ENCODE measurements at places on chromosomes 4 and X.

GRCh38 chr4:157779081-157779480, 393.7 kb downstream of the GASK1B start:
- no peak for DNase-seq

- DNase-seq = no peak
Observed at GRCh38 chrX:12892716-12893115, 13.7 kb upstream of the TLR8 start.

- DNase-seq = no peak
Observed at GRCh38 chr4:115548123-115548522, 434.7 kb upstream of the NDST4 start.

GRCh38 chrX:141279476-141279875, 37.2 kb upstream of the SPANXC start:
- DNase-seq = no peak

DNA sequence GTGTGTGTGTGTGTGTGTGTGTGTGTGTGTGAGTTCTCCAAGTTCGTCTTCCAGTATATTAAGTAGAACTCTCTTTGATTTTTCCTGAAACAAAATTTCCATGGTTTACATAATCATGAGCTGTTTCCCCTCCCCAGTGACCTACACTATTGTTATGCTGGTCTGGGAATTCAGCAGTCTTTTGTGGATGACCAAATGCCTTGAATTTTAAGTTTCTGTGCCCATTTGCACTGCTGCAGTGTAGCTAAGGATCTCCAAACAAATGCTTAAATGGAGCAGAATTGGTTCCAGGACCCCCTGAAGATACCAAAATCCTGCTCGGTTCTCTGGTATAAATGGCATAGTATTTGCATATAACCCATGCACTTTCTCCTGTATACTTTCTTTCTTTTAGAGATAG, 77.2 kb upstream of the SLC34A2 start:
- DNase-seq = no peak

DNA sequence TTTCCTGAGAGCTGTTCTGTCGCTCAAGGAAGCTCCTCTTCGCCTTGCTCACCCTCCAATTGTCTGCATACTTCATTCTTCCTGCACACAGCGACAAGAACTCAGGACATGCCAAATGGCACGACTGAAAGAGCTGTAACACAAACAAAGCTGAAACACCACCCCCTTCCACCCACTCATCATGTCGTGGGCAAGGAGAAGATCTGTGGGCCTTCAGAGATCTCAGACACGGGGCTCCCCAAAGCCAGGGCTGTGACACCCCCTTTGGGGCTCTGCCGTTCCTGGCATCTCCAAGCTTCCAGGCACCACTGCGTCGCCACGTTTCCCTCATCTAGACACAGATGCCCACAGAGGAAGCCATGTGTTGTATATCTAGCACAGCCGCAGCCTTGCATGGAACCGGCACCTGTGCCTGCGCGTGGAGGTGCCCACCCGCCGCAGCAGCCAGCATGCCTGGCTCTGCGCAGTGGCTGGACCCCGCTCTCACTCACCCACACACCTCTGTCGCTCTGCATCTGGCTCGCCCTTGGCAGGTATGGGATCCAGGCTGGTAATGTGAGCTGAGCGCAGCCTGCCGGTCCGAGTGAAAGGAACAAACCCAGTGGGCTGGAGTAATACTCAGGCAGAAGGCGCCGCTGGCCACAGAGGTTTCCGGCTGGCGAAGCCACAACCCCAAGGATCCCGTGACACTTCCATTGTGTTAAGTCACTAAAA, 676.4 kb upstream of the INTU start:
- DNase-seq = no peak

DNA sequence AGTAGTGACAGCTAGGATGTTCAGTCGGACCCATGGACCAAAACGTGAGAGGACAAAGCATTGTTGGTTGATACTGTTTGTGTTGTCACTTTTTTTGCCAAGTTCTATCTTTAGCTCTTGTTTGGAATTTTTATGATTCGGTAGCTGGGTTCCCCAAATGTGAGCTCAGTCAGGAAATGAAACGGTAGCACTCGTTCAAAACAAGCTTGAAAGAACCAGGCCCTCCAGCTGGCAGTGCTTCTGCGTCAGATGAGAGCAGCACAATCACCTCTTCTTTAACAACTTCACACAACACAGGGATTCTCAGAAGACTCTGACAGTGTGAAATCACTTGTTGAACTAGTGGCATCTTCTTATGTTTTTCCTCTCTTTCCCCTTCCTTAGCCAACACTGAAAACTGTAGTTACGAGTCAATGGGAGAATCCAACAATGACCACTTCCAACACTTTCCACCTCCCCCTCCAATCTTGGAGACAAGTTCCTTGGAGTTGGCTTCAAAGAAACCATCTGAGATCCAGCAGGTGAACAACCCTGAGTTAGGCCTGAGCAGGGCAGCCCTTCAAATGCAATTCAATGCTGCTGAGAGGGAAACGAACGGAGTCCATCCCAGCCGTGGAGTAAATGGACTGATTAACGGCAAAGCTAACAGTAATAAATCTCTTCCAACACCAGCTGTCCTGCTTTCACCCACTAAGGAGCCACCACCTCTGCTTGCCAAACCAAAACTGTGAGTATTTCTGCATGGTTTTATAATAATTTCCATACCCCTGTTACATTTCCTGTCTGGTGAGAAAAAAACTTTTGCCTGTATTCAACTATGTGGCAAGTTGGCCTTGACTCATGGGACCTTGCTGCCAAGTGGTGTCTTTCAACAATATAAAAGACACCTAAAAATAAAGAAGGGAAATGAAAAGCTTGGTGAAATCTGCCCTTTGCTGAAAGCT, 214.6 kb downstream of the PALLD start:
- DNase-seq = no peak

DNA sequence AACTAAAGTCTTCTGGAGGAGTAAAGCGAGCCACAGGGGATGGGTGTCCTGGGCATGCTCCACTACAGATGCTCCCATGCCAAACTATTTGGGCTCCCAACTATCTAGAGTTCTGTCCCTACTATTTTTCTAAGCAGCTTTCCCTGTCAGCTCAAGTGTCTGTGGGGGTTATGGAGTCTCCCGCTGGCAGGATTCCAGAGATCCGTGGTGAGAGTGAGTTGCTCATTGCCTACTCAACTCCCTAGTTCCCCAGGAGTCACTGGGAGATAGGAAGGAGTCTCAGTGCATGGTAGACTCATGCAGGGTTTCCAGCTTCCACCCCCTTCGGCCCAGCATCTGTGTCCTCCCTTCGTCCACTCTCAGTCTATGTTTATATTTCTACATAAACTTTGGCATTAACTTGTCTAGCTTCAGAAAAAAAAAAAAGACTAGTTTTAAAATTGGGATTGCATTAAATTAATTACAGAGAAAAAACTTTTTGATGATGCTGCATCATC, 55.1 kb upstream of the INPP4B start:
- no peak for DNase-seq

- DNase-seq = no peak
Observed at GRCh38 chr4:7324651-7325121, 110.0 kb downstream of the PSAPL1 start.

DNA sequence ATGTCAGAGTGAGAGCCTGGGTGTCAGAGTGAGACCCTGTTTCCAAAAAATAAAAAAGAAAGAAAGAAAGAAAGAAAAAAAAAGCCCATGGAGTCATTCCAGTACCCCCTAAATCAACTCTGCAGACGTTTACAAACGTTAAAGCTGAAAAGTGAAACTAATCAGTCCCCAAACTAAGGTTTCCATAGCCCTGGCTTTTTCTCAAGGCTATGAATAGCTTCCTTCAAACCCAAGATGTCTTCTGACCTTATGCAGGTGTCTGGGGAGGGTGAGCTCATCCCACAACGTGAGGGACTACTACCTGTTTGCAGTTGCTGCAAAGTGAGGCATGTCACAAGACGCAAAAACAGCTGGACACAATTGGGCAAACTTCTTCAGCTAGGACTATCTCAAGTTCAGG, 144.0 kb downstream of the SH3KBP1 start:
- DNase-seq = no peak

DNA sequence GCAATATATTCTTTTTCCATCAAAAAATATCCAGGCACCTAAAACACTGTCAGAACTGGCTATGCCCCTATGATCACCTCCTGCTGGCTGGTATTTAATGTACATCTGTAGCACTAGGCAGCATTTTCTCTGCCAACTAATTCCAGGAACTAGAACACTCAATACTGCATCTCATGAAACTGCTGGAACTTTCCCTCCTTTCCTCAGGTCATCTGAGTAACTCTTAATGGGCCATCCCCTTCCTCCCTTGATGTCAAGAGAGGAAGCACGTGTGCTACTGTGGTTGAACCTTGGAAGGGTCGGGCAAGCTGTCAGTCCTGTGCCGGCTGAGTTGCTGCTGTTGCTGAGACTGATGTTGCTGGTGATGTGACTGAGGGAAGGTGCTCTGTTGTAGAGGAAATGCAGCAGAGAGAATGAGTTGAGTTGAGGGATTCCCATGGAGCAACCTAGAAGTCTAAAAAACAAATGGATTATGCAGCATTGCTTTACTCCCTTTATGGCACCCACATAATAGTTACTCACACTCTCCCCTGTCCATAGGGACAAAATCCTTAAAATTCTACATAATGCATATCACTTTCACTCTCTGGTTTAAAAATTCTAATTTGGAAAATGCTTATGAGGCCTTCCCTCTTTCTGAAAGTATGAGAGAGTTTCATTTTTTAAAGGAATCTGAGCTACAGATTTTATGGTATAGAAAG, 39.5 kb downstream of the TMEM165 start:
- DNase-seq = no peak

DNA sequence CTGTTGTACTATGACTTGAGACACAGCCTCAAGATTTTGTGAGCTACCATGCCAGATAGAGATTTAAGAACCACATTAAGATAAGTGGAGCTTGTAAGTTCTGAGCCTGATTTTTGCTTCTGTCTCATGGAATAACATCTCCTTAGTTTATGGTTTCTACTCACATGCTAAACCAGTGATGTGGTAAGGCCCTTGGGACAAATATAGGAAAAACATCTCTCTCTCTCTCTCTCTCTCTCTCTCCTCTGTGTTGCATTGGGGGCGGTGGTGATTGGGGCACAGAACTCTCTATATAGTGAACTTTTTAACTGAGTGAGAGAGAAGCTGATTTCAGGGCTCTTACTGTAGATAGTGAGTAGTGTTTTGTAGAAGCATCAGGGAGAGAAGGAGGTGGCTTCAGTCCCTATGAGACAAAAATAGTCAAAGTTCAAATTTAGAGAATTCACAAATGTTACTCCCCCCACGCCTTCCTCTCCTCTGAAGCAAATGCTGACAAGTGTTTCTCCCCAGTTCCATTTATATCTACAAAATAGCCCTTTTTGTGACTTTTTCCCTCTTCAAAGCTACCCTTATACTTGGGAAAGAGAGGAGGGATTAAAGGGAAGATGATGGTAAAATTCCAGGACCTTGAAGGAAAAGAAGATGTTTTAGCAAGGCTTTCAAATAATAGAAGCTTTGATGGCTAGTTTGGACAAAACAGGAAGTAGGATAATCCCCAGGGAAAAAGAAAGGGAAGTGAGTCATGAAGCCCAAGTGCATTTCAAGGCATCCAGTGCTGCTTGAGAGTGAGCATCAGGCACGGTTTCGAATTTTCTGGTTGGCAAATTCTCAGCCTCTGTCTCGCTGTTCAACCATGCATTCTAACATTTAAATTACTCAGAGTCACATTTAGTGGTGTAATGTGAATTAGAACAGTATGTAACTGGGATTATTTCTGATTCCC, 134.3 kb upstream of the AP1S2 start:
- DNase-seq = no peak

DNA sequence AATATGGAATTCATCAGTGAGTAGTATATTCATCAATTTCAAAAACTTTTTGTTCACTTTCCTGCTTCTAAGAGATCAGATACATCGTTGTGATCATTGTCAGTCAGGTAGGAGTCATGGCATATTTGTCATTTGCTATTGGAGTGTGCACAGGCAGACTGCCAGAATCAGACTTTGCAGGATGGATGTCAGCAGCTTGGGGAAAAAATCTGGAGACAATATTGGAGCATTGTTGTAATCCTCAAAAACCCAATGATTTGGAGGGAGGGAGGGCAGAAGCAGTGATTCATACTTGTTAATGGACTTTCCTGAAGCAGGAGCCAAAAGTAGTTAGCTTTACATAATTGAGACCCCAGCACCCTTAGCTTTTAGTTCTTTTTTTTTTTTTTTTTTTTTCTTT, 59.6 kb upstream of the DRP2 start:
- DNase-seq = no peak

- no peak for DNase-seq
Observed at GRCh38 chrX:2533424-2533823, 32.6 kb upstream of the DHRSX start.
